ENCODE measurements at places on chromosomes 12 and 14. TPM values are rescaled to one million over a fixed set of nuclear protein-coding genes. Genes with fewer than 3 reads are reported as not detected.

DNA sequence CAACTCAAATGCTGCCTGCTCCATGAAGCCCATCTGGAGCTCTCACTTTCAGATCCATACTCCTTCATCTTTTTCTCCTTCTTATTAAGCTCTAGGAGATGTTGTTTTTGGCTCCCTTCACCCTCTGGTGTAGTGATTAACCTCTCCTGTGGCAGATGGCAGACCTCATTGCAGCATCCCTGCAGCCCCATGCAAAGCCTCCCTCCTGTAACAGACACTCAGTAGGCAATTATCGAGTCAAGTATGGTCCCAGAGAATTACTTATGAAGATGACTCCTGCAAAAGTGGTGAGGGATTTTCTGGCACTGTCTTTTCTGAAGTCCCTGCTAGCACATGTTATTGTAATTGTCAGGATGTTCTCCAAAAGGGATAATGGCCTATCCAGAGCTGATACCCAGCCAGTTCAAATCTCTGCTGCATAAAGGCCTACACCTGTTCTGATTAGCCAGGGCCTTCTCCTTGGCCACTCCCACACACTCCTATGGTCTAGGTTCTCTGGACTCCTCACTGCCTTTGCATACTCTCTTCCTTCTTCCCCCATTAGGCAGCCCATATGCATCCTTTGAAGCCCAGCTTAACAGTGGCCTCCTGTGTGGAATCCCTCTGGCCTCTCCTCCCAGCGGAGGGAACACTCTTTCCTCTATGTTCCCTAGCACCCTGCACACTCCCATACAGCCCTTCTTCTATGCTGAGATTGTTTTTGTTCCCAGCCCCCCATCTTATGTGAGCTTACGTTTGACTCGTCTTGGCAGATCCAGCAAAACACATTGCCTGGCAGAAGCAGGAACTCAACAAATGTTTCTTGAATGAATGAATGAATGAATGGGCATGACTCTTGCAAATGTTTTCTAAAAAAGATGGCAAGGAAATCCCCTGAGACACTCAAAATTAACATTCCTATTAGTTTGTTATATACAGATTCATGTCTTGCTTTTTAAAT is 43.9 kb upstream of the MDM1 start:
- DNase-seq, result no peak

DNA sequence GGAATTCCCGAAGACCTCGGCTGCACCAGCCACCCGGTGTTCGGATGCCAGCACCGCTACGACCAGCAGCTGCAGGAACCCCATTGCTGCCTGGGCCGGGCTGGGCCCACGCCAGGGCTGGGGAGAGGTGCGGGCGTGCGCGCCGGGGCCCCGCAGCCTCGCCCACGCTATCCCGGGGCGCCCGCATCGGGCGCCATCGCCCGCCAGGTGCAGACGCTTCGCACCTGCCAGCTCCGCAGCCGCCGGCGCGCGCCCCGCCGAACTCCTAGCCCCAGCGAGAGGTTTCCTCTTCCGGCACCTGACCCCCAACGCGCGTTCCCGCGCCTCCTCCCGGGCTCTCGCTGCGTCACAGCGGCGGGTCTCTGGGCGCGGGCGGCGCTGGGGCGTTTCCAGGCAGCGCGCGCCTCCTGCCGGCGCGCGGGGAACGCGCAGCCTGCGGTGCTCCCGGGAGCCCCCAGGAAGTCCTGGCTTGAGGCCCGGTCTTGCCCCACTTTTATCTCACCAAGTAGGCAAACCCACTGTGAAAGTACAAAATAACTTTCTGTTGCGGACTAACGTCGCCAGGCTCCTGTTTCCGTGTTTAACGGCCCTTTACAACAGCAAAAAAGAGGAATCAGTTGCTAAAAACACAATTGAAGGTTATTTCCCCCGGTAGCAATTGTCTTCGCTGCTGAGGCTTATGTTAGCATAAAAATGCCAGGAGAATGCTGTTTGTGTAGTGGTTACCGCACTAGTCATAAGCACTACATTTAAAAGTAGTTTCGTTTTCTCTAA is at the start of gene TM7SF3:
Gene TM7SF3 (minus strand): TSS at position 300 of the 774 bp plus-strand sequence. CDS start 216 bp downstream, at position 84.
- DNase-seq, result peak; percentile 96

DNA sequence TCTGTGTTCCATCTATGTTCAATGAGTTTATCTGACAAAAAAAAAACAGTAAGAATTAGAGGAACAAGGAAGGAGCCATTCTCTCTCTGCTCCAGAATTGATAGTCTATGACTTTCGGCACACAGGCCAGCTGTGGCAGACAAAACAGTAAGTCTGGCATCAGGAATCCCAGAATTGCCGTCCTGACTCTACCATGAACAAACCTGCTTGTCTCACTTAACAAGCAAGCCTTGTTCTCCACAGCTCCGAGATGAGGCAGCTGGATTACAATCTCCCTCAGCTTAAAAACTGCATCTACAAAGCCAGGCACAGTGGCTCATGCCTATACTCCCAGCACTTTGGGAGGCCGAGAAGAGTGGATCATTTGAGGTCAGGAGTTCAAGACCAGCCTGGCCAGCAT is 153.6 kb upstream of the TMCC3 start:
- DNase-seq, result no peak

DNA sequence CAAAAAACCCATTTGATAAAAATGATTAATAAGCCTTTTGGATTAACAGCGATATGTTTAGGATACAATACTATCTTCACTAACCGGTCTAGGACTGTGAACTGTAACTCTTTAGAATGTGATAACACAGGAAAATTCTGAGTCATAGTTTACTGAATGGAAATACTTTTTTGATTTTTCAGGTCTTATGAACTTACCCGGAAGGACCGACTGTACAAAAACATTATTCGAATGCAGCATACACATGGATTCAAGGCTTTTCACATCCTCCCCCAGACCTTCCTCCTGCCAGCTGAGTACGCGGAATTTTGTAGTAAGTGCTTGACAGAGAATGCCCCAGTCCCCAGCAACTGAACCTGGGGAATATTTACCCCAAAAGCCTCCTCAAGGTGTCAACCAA is 29.0 kb downstream of the TTLL5 start:
- DNase-seq, result no peak

- DNase-seq, result no peak
These were observed 18.6 kb upstream of the CCDC198 start for GRCh38 chr14:57512220-57512619.

PPM1A gene
- total RNA-seq, result 55.5 TPM

GRCh38 chr14:76394569-76394968 is 18.6 kb downstream of the ESRRB start:
- no peak for DNase-seq

KLHDC1 gene
- total RNA-seq, result 1.0 TPM
